ENCODE measurements at places on chromosomes 1 and 21.

DNA sequence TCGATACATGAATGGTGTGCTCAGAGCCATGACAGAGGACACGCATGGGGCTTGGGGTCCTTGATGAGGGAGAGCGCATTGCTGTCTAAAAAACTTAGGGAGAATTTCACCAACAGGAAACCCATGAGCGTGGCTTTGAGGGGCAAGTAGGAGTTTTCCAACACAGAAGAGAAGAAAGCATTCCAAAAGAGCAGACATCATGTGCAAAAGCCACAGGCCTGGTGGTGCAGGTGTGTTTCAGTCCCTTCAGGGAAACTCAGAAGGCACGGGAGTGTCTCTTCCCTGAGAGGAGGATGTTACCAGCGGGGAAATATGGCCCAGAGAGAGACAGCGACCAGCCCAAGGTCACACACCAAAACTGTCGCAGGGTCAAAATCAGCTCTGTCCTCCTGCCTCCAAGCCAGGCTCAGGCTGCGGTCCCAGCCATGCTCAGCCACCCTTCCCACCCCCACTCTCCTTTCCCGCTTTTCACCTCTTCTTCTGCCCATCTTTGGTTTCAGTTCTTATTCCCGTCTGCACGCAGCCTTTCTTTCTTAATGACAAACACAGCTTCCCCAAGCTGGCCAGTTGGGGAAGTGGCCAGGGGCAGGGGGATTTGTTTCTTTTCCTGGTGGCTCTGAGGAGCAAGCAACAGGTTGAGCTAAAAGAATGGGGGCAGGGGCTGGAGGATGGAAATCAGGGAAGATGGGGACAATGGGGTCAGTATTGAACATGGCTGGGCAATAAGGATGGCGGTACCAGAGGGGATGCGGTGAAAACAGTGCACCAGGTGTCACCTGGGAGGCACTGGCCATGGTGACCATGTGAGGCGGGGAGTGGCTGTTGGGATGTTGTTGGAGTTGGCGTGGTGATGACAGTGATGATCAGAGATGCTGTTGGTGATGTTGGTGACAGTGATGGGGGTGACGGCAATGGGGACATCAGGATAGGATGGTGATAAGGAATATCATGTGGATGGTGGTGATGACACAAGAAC is 10.3 kb downstream of the LAPTM5 start:
- DNase-seq, result no peak

GRCh38 chr1:214281720-214282629 is 1.0 kb downstream of the SMYD2 start:
- DNase-seq, result peak; percentile 45

DNA sequence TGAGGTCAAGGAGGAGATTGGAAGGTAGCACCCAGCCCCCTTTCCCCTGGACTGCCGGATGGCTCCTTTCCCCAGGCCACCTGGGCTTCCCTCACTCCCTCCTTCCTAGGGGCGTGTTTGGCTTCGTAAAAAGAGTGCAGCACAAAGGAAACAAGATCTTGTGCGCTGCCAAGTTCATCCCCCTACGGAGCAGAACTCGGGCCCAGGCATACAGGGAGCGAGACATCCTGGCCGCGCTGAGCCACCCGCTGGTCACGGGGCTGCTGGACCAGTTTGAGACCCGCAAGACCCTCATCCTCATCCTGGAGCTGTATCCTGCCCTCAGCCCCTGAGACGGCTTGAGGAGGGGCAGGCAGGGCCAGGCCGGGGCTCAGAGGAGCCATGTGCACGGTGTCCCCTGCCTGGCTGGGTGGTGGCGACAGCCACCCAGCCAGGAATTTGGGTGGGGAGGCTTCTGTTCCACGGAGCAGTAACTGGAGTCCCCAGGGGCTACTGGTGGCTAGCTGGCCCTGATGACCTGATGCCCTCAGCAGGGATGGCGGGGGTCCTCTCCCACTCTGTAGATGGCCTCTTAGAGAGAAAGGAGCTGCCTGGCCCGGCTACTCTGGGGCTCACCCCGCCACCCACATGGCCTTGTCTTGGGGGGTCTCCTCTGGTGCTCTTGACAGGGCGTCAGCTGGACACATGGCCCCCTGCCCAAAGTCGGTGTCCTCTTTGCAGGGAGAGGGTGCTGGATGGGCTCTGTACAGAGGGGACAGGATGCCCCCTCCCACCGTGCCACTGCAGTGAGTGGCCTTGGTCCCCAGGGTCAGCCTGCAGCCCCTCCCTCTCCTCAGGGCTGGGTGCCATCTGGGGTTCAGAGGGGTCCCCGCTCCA is 39.5 kb downstream of the TRIM11 start:
- no peak for DNase-seq

- DNase-seq, result no peak
Measured at GRCh38 chr1:77514921-77515776, 167.3 kb downstream of the ZZZ3 start.

DNA sequence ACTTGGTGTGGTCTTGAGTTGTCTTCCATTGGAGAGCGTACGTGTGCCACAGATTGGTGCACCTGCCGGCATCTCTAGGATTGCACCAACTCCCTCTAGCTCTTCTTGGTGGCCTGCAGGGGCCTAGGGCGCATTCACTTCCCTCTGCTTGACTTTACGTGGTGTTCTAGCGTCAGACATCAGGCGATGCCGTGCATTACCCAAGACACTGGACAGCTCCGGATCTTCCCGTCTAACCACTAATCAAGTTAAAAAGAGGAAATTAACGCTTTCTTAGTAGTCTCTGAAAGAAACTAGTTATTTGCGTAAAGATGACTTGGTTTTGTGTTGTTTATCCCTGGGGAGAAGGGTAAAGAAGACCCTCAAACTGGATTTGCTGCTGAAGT is 510 bp upstream of the IL10RB start:
- peak; percentile 17 for DNase-seq

GRCh38 chr1:190494451-190494850 is 16.8 kb upstream of the BRINP3 start:
- no peak for DNase-seq

- DNase-seq, result no peak
Measured at GRCh38 chr21:45108808-45109781, 34.7 kb downstream of the ADARB1 start.

- no peak for DNase-seq
Measured at GRCh38 chr1:93394514-93394913, 48.8 kb downstream of the DR1 start.

DNA sequence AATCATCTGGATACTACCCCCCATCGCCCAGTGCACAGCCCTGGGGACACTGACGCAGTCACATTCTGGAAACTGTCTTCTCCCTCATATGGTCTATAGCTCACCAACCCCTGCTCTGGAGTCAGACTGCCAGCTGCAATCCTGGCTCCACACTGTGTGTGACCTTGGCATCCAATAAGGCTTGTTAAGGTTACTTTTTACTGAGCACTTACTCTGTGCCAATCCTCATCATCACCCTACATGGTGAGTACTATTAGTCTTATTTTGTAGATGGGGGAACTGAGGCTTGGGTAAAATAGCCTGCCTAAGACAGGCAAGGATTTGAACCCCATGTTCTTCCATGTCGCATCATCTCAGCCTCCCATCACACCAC is 34.9 kb downstream of the AHDC1 start:
- DNase-seq, result no peak

GRCh38 chr1:177392336-177392735 is 221.6 kb downstream of the BRINP2 start:
- no peak for DNase-seq

GRCh38 chr1:172616636-172617035 is 42.3 kb upstream of the FASLG start:
- no peak for DNase-seq

DNA sequence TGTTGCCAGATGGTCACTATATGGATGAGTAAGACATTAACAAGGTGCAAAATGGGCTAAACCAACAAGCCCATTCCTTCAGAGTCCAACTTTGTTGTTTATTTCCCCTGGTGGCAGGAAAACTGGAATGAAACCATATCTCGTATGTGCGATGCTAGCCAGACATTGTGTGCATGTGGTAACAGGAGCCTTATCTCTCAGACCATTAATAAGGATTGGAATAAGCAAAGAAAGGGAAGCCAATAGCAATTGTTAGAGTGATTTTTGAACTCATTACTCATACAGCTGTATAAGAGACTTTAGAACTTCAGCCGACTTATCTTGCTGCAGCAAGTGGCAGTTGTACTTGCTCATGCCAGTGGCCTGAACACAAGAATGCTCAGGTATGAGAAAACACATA is 30.0 kb upstream of the HMCN1 start:
- DNase-seq, result no peak

- no peak for DNase-seq
Measured at GRCh38 chr1:15963968-15964648, 11.8 kb downstream of the ZBTB17 start.

DNA sequence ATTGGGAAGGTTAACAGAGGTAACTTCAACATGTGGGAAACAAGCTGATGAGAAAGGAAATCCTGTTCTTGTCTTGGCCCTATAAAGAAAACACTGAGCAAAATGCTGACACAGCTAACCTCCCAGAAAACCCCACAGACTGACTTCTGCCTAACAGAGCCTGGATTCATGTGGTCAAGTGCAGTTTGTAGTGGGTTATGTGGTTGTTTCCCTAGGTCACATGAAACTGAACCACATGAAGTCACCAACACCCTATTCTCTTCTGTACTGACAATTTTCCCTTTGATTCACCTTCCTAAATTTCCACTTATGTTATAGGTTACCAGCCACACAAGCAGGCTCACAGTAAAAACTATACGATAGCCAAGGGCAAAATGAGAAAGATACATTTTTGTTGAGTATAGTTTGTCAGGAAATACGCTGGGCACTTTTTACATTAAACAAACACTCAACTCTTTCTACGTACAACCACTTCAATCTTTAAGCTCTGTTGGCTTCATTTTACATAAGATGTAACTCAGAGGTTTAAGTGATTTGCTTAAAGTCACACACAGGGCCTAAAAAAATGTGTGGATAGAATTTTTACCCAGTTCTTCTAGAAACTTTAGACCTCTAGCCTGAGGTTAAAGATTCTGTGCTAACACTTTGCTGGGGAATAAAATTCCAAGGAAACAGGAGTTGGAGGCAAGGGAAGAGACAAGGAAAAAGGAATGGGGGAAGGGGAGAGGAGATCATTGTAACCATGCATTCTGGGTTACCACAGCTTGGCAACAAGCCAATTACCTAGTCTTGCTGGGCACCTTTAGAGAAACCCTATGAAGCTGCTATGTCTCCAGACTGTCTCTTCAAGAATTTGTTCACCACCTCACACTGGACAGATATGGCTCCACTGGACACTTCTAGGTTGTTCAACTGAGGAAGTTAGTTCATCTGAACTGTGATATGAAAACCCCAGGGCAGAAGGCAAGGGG is 601.6 kb upstream of the USP24 start:
- DNase-seq, result no peak

DNA sequence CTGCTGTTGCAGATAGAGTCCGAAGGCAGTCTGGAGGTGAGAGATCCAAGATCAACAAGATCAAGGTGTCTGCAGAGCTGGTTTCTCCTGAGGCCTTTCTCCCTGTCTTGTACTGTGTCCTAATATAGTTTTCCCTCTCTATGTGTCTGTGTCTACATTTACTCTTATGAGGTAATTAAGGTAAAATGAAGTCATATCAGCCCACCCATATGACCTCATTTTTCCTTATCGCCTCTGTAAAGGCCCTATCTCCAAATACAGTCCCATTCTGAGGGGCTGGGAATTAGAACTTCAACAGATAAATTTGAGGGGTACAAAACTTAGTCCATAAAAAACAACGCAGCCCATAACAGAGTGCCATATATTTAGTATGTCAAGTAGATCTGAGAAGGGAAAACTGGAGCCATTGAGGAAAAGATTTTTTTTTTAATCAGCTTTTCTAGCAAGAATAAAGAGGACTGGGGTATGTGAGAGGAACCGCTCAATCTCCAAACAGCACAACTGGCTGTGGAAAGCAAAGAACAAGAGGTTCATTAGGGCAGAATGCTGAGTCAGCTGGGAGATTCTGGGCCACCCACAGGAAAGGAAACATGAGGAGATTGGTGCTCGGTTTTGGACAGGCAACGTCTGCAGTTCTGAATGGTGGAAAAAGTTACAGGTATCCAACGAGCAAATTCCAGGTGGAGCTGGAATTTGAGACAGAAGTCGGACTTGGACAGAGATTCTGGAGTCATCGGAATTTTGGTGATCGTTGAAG is 65.7 kb downstream of the MAP3K21 start:
- no peak for DNase-seq

- no peak for DNase-seq
Measured at GRCh38 chr21:32994305-32994704, 31.4 kb upstream of the OLIG2 start.

DNA sequence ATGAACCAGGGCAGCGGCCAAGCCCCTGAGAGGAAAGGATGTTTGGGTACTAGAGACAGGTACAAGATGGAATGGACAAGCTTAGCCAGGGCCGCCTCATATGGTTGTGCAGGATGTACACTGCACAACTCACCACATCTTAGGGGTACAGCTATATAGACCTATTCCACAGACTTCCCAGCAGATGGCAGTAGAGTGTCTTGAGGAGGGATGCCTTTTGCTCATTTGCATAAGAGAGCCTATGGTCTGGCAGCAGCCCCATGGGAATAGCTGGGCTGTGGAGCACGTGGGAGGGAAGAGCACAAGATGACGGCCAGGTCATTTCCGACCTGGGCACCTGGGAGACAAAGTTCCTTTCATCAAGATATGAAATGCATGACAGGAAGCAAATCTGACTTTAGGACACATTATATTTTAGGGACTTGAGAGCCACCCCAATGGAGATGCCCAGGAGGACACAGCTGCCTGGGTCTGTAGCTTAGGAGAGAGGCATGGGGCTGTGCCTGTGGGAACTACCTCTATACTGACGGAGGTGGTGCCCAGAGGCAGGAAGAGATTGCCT is 215.5 kb downstream of the KCNJ6 start:
- DNase-seq, result peak; percentile 39

GRCh38 chr1:36707221-36707620 is 224.5 kb upstream of the CSF3R start:
- no peak for DNase-seq

GRCh38 chr1:35564037-35564883 is 6.7 kb downstream of the NCDN start:
- DNase-seq, result no peak

GRCh38 chr1:2538872-2539271 is 8.8 kb upstream of the HES5 start:
- no peak for DNase-seq

GRCh38 chr1:224201383-224201782 is 18.3 kb downstream of the DEGS1 start:
- DNase-seq, result no peak

DNA sequence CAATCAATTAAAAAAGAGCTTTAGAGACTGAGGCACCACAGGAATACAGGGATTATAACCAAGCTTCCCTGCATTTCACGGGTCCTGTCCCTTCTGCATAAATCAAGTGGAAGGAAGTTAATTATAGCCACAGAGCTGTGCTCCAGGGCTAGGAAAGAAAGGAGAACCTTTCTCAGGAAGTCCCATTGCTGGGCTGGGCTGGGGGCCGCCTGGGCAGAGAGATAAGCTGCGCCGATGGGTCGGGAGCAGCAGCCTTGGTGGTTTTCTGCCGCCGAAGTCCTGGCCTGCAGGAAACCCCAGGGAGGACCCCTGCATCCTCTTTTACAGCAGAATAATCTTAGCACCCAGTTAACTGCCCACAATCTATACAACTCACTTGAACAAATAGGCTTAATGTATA is 12.6 kb upstream of the CD34 start:
- DNase-seq, result no peak

- peak; percentile 12 for DNase-seq
Measured at GRCh38 chr1:71088645-71089287, 7.9 kb upstream of the ZRANB2 start.

- DNase-seq, result no peak
Measured at GRCh38 chr1:5001466-5001865, 347.1 kb downstream of the AJAP1 start.

All from right lung (tissue), 10 donors.